Left ventricle myocardium superior (tissue), 1 donor: ENCODE measurements at places on chromosomes 1 and 21. TPM values are rescaled to one million over a fixed set of nuclear protein-coding genes. Genes with fewer than 3 reads are reported as not detected.

The PLEKHN1 gene
- total RNA-seq: not detected

The SPTA1 gene
- not detected for total RNA-seq

The TCEA3 gene
- total RNA-seq: 81.0 TPM

The KIF21B gene
- 0.45 TPM for total RNA-seq

The ARMH1 gene
- 0.92 TPM for total RNA-seq

The TDRD5 gene
- total RNA-seq: not detected

GRCh38 chr1:59212706-59213105, 84.2 kb upstream of the FGGY start:
- DNase-seq: no peak

DNA sequence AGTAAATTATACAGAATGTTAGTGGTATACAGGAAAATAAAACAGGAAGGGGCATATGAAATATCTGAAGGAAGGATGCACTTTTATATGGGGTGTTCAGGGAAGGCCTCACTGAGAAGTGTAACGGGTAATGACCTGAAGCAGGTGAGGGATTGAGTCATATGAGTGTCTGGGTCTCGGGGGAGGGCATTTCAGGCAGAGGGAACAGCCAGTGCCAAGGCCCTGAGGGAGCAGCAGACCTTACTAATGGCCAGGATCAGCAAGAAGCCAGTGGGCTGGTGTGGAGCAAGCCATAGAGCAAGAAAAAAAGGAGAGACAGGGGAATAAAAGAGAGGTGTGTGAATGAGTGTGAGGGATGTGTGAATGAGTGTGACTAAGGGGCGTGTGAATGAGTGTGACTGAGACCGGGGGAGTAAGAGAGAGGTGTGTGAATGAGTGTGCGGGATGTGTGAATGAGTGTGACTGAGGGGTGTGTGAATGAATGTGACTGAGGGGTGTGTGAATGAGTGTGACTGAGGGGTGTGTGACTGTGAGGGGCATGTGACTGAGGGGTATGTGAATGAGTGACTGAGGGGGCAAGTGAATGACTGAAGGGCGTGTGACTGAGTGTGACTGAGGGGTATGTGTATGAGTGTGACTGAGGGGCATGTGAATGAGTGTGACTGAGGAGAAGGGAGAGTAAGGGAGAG, 107.2 kb downstream of the GLIS1 start:
- no peak for DNase-seq

- no peak for DNase-seq
These were observed 69.5 kb downstream of the PIK3CD start for GRCh38 chr1:9720785-9721605.

DNA sequence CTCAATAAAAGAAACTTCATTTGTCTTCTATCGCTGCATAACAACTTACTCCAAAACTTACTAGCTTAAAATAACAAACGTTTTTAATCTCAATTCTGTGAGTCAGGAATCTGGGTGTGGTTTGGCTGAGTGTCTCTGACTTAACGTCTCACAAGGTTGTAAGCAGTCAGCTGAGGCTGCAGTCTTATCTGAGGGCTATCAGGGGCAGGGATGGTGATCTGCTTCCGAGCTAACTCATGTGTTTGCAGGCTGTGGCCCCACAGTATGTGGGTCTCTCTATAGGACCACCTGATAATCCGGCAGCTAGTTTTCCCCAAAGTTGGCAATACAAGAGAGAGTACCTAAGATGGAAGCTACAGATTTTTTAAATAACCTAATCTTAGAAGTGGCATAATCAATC, 234.2 kb upstream of the FGGY start:
- DNase-seq: no peak
